ENCODE measurements at places on chromosomes 3 and 15.

DNA sequence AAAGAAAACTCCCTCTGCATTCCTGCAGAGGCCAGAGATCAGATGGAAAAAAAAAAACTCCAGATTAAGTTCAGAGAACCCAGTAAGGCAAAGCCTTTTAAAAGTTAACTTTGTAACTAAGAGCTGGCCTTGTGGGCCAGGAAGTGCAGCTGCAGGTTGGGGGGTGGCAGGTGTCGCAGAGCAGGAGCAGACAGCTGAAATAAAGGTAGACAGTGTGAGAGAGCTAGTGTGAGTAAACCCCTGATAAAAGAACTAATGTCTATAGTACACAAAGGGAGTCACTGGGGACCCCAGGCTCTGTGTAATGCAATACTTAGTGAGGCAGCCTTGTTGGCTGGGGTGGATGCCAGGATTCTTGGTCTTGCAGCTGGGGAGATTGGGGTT lies 42.1 kb downstream of the PPCDC start:
- DNase-seq = peak; percentile 54

DNA sequence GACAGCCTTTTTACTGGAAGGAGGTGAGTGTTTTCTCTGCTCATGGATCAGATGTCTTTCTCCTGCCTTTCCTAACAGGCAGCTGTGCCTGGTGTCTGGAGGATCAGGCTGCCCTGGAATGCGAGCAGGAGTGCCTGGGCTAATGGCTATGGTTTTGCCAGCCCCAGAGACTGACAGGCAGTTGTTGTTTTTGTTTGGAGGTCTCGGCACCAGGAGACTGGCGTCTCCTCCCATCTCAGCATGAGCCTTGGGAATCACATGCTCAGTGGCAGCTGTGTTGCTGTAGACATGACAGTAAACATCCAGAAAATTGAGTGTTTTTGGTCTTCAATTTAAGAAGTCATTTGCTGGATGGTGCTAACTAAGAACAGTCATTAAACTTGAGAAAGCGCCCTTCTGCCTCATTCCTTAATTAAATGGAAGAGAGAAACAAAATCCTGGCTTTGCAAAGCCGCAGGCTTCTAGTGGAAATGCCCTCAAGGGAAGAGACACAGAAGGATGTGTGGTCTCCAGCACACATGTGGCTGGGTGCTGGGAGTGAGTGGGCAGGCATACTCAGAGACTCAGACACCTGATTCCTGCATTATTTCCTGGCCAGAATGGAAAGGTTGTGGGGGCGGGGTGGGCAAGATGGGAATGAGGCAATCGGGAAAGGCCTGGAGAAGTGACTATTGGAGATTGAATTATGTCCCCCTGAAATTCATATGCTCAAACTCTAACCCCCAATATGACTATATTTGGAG lies 97.0 kb upstream of the NMNAT3 start:
- DNase-seq = peak; percentile 82

- no peak for DNase-seq
These were observed 70.9 kb downstream of the FNDC3B start for GRCh38 chr3:172110127-172110779.

DNA sequence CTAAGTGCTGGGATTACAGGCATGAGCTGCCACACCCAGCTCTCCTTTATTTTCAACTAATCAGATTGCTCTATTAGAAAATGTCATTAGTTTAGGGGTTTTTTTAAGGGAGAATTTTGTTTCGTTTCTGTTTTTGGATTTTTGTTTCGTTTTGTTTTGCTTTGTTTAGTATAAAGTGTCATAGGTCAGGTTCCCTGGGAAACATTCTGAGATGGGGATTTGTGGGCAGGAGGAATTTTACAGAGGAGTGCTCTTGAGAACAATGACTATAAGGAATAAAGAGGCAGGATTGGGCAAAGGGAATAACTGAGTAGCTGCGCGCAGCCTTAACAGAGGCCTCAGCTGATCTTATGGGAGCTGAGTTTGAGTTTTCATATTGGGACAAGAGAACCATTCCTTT lies 86.8 kb upstream of the NR2F2 start:
- no peak for DNase-seq

DNA sequence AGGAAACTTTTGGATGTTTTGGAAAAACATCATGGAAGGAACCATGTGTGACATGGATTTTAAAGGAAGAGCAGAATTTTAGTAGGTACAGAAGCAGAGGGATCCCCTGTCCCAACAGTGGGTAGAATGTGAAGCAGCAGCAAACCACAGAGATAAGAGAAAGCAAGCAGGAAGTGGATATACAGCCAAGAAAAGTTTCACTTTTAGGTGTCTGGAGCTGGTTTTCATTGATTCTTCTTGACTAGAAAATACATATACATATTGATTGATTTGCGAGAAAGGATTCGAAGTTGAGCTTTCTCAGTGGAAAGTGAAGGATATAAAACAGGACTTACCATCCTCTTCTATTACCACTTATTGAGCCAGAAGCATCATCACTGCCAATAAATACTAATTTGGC lies 133.5 kb downstream of the KCNMB2 start:
- no peak for DNase-seq

DNA sequence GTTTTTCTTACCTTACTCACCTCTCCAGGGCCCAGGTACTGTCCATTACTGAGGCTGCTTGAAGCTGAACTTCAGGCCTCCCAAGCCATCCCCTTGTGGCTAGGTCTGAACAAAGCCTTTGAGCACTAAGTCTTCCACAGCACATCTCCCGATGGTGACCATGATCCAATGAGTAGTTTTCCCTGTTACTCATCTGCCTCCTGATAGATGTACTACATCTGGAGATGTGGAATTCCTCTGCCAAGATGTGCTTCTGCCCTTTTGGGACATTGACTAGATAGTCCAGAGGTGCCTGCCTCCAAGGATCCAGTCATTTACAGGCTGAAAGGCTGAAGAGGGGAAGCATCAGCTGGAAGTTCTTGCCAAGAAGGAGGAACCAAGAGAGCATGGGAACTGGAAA lies 28.9 kb upstream of the SLC35G2 start:
- no peak for DNase-seq

GRCh38 chr3:147419781-147420224 lies 10.6 kb downstream of the ZIC1 start:
- DNase-seq = no peak

DNA sequence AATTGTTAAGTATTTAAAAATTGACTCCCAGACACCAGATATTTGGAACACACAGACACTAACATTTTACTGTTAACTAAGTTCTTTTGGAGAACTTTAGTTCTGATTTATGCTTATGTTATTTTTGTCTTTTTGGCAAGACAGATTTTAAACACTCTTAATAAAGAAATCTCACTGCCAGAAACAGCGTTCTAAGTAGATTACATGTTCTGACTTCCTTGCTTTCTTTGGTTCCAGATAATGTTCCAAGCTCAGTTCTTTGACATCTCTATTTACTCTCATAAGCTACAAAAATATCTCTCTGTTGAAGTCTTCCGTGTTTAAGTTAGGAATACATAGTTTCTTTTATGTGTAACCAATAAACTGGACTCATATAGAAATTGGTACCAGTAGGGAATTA lies 1699.6 kb downstream of the OTOL1 start:
- peak; percentile 21 for DNase-seq

- DNase-seq = peak; percentile 53
These were observed 450.8 kb downstream of the OCA2 start for GRCh38 chr15:27648359-27648758.

DNA sequence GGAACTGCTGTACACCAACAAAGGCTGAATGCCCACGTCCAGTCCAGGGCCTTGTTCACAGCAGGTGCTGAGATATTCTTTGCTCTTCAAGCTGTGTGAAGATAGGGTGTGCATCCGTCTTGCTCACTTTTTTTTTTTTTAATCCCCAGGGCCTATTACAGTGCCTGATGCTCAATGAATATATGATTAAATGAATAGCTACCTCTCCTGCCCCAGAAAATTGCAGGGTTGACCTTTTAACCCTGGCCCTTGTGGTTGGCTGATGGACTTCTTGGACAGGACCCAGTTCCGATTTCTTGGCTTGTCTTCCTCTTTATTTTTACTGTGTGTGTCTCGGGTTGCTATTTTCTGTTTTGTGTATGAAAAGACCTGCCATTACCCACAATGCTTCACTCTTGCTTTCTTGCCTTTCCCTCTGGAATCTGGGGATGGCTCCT lies 2.9 kb upstream of the FYTTD1 start:
- peak; percentile 55 for DNase-seq

DNA sequence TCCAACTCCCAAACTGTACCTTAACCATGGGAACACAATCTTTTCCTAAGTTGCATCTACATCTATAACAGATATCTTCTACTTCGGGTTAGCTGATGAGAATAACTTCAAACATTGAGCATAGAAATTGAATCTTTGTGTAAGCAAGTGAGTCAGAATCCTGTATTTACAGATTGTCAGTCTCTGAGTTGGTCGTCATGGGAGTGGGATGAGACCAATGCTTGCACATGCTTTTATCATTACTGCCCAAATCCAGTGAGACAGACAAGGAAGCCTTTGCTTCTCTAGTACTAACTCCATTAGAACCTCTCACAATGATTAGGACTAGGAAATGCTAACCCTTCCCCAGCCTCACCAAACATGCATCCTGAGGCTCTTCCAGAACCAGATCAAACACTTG lies 587.1 kb upstream of the ZNF717 start:
- DNase-seq = no peak

- DNase-seq = no peak
These were observed 6.4 kb upstream of the GATM start for GRCh38 chr15:45384700-45385099.

GRCh38 chr15:48617619-48618018 lies 27.9 kb downstream of the FBN1 start:
- DNase-seq = peak; percentile 60

GRCh38 chr15:91549581-91549980 lies 303.9 kb upstream of the SLCO3A1 start:
- DNase-seq = no peak

Data from muscle of leg (tissue), 16 donors.